ENCODE measurements at places on chromosomes 12 and 14. TPM values are rescaled to one million over a fixed set of nuclear protein-coding genes. Genes with fewer than 3 reads are reported as not detected.
A peak's percentile ranks its signal among the peaks of the same experiment; 100 is the strongest.

GRCh38 chr14:101017806-101018560 is 114.5 kb upstream of the RTL1 start:
- DNase-seq: peak; percentile 34

DNA sequence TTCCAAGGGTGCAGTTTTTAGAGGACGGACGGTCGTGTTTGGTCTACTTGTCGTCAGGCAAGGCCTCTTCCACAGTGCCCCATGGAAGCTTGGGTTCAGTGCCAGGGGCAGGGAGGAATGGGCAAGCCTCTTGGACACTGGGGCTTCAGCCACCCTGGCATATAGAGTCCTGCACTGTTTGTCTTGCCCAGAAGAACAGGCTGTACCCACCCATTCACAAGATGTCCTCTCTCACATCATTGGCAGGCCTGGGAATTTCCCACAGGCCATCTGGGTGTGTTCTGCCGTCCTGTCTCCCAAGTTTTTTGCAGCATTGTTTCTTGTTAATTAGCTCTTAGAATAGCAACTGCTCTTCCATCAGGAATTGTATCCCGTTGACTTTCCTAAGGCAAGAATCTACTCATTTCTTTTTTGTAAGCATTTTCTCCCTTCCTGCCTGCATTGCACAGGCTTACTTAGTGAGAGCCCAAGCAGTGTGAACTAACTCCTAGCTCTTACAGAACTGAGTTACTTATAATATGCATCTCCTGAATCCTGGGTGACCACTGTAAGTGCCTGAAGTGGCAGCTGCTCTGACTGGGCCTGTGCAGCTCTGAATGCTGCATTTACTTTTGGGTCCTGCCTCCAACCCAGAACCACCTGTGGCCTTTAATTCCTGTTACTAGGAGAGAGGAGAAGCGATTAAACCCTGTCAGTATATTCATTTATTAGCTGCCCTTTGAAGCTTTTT is 149.4 kb upstream of the HIF1A start:
- no peak for DNase-seq

- no peak for DNase-seq
Observed at GRCh38 chr12:91935296-91935695, 210.3 kb downstream of the BTG1 start.

DNA sequence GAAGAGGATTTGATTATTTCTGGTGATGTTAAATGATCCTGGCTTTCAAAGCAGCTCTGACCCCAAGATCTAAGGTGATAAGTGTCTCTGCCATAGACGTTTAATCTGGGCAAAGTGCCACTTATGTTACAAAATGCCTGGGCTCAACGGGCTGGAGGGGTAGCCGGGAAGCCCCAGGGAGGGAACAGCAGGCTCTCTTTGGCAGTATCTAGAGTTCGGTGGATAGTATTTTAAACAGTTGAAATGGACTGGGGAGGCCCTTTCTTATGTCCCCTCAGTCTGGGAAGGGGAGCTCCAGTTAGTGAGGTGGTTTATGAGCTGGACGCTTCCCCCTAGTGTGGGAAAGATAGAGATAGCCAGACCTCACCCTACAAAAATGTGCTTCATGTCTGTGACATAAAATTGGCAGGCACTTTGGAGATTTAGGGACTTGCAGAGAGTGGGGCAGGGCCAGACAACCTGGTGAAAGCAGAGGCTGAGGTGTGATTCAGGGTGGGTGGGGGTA is 5.5 kb upstream of the HOXC11 start:
- no peak for DNase-seq

GRCh38 chr12:109347589-109347988 is at the start of gene MYO1H:
Gene MYO1H (plus strand): TSS chr12:109347900. CDS start chr12:109347961, 61 bp downstream.
- DNase-seq: no peak

DNA sequence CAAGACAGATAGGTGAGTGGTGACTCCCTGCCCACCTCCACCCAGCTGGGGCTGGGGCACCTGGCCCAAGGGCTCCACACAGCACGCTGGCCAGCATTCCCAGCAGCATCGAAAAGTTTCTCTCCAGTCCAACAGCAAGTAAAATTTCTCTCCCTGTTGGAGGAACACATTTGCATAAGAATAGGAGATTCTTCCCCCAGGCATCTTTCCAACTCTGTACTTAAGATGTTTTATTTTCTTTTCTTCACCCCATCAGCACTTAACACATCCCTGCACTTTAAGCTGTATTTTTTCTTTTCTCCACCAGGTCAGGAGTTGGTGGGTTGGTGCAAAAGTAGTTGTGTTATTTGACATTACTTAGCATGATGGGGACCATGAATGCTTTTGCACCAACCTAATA is 47.2 kb downstream of the OR9K2 start:
- no peak for DNase-seq

GRCh38 chr12:116136340-116136739 is 141.2 kb downstream of the MED13L start:
- no peak for DNase-seq

GRCh38 chr12:69623970-69624369 is 13.3 kb upstream of the LRRC10 start:
- DNase-seq: no peak

- DNase-seq: no peak
Observed at GRCh38 chr12:85448548-85449139, 168.6 kb downstream of the ALX1 start.

DNA sequence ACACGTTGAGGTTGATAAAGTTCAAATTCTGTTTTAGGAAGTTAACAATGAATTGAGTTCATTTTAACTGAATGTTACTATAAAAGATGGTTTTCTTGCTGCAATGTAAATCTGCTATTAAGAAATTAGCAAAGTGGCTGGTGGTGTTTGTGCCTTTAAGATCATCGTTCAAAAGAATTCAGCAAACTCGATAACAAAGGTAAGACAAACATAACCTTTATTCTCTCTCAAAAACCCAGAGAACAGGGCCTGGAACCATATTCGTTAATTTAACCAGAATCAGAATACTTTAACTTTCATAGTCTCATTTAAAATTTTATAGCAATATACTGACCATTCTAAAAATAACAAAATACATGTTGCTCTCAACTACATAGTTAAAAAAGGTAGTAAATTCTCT is 3.4 kb downstream of the TMEM30B start:
- no peak for DNase-seq

- no peak for DNase-seq
Observed at GRCh38 chr12:89539426-89540223, 13.8 kb upstream of the POC1B start.

DNA sequence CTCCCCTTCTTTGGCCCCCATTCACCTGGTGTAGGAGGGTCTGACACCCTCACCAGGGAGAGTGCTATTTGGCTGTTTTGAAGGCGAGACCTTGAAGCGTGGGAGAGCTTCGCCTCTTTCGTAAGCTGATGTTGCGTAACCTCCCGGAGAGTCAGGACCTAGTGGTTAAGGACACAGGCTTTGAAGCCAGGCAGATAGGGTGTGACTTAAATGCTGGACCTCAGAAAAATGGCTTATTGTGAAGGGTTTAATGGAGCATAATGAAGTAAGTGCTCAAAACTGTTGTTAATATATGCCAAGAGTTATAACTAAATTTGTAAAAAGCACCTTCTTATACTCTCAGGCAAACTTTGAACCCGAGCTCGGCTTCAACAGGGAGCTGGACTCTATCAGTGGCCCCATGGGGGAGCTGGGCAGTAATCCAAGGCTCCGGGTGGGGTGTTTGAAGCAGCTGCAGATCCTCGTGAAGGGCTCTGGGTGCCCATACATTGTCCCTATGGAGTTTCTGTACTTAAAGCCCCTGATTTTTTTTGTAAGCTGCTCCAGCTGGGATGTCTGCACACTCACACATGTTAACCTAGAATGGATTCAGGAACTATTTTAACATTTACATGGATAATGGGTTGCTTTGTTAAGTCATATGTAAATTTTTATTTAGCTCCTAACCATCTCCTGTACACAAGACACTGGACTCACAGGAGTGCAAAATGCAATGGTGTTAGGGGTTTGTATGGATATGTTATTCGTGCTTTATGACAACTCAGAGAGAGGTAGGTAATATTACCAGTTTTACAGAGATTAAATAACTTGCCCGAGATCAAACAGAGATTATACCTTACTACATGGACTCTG is 26.0 kb downstream of the PPFIBP1 start:
- peak; percentile 96 for DNase-seq

DNA sequence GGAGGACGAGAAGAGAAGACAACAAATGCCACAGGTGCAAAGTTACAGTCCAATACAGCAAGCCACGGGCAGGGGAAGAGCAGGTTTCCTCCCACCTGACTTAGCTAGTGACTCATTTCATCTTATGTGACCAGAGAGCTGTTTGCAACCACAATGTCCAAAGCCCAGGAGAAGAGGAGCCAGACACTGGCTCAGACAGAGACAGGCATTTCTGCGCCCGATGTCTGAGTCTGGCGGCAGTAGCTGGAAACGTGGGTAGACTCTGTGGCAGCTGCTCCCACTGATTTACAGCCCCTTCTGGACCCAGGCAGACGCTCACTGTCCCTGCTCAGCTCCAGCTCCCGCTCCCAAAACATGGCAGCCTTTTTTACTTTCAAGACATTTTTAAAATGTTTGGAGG is 60.0 kb downstream of the CHGA start:
- no peak for DNase-seq

DNA sequence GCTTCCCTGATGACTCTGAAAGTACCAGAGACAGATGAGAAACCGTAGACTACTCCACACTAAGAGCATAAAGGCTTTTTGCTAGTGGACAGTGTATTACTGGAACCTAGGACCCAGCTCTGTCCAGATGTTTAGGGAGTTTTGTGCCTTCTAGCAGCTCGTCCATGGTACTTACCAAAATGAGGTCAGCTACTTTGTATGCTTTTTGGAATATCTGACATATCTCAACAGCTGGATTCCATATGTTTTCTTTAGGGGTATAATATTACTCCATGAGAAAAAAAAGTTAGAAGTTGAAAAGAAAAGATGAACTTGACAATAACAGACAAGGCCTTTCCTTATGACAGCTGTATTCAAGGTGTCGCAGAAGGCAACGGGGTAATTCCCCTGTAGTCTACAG is 32.1 kb upstream of the FRMD6 start:
- DNase-seq: no peak

DNA sequence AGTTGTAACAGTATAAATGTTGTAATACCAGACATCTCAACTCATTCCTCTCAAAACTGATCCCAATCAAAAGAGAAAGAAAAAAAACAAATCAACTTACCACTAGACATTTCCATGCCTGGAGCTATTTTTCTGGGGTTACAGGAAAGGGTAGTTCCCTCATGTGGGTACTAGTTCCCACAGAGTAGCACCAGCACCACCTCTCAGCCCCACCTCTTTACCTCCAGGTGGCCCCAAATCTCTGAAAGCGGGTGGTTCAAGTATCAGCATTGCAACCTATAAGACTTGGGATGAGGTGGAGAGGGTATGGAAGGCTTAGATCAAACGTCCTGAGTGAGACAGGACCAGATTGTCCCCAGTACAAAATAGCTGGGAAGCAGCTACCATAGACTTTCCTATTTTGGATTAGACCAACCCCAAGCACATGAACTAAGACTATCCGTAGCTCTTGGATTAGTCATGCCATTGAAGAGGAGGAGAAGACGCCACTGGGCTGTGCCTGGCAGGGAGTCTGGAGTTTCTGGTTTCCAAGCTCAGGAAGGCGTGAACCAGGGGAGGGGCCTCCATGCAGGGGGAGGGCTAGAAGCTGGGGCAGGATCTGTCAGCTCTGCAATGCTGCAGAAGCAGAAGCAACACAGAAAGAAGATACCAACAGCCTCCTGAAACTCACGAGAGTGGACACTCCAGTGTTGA is at the start of gene SLC39A2:
SLC39A2 (plus strand) TSS at position 620 of the 693 bp plus-strand sequence. CDS start 154 bp downstream, outside the sequence.
- peak; percentile 79 for DNase-seq

DNA sequence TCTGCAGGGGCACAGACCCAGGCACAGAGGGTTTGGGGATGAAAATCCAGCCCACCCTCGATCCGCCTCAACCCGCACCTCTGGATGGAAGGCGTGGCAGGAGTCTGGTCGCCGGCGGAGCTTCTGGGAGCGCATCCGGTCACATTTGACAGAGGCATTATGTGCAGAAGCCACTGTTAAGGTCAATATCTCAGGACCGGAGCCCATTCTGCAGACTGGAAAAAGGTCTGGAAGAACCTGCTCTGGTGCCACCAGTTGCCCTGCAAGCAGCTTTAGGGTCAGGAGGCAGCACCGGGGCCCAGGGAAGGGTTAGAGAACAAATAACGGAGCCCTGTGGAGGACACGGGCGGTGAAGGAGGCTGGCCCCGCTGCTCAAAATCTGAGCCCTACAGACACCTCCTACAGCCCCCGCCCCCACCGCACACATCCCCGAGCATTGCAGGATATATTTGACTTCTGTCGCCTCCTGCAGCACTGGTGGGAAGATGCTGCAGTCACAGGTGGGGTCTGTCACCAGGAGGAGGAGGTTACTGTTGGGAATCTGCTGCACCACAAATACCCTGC is 25.1 kb upstream of the LRTM2 start:
- no peak for DNase-seq

GRCh38 chr12:93904124-93904523 is 226.9 kb downstream of the CRADD start:
- DNase-seq: no peak

DNA sequence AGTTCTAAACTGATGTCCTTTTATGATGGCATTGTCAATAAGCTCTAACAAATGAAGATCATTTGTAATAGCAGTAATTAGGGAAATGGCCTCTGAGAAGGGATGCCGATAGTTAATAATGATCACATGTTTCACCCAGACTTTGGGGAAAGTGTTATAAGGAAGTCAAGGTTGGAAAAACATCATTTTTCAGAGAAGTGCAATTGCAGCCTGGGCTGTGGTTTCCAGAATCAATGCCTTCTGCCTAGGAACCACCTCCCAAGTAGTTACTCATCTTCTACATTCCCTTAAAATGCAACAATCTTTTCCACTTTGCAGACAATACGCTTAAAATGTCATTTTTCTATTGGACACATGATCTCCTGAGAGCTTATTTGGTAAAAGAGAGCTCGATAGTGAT is 879 bp downstream of the EDDM3A start:
- no peak for DNase-seq

DNA sequence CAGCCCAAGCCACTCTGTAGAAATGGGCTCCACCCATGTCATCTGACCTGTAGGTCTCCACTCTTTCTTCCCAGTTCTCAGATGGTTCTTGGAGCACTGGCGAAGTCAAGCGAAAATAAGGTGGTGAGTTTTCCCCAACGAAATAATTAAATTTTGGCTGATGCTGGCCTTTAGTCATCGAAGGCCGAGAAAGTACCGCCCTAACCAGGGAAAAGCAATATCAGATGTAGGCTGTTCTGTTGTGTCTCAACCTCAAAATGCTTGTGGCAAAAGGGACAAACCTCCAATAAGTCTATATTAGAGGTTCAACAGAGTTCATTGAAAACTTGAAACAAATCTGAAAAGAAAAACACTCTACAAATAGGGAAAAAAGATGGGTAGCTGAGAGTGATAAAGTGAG is 48.6 kb upstream of the BCAT1 start:
- no peak for DNase-seq

- DNase-seq: no peak
Observed at GRCh38 chr12:117284140-117284539, 77.3 kb downstream of the NOS1 start.

Gene RNASE4
- 44.4 TPM for total RNA-seq

Gene TRHDE
- total RNA-seq: 3.4 TPM

Gene SFSWAP
- 12.3 TPM for total RNA-seq

Gene LRTM2
- not detected for total RNA-seq

Gene DYNC1H1
- total RNA-seq: 445 TPM

Gene ACOT6
- not detected for total RNA-seq

Gene MUCL1
- total RNA-seq: not detected

Gene SDSL
- 2.8 TPM for total RNA-seq

Gene PPP1R13B
- total RNA-seq: 45.7 TPM

Gene PSEN1
- 20.5 TPM for total RNA-seq

Gene HOXC5
- total RNA-seq: 0.33 TPM
